NCI-H2081 (cell line): ENCODE measurements at places on chromosomes 5 and 9.

- no peak for DNase-seq
Observed at GRCh38 chr5:97167435-97167834, 15.6 kb downstream of the RIOK2 start.

GRCh38 chr5:121189342-121190305 is 662.1 kb upstream of the FTMT start:
- no peak for DNase-seq

DNA sequence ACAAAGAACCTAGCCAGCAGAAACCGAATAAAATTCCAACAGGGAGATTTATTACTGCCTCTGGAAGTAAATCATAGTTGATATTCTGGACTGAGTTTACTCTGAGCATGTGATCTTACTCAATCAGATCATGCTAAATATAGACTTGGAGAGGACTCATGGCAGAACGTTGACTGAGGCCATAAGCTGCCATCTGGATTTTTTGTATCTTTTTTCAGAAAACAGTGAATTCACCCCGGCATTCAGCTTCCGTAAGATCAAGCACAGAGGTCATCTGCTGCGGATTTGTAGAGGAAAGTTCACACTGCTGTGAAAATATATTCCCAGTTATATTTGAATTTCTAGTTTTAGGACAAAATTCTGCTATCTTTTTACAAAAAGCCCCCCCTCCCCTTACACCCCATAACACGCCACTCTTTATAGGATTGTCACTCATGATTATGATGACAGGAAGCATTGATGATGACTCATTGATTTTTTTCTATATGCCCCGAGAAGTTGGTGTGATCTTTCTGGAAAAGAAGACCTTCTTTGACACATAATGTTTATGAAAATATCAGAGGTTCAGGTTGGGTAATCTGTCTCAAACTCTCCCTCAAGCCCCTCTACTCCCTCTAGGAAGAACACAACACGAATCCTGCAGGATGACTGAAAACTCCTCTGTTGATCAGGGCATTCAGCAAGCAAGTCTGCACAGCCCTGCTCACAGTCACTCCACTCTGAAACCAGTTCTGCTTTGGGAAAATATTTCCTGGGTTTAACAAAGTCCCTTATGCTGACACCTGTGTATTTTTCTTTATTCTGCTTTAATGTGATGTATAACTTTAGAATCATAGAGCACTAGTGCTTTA is 70.8 kb downstream of the NXNL2 start:
- no peak for DNase-seq

DNA sequence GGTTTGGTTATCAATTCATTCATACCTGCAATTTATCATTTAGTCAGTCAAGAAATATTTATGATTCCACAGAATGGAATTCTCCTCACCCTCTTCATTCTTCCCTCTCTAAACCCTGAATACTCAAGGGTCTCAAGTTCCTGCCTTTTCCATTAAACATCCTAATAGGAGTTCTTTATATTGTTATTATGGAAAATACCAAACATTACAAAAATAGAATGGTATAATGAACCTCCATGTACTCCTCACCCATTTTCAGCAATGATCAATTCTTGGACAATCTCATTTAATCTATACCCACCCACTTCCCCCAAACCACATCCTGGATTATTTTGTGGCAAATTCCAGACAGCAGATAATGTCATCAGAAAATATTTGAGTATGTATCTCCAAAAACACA is 74.5 kb downstream of the ADAMTS12 start:
- no peak for DNase-seq

GRCh38 chr5:142438573-142438972 is 113.8 kb upstream of the SPRY4 start:
- no peak for DNase-seq

GRCh38 chr5:74367241-74367733 is 273.2 kb downstream of the ENC1 start:
- DNase-seq = no peak

GRCh38 chr9:113567361-113568080 is 104.0 kb downstream of the RGS3 start:
- DNase-seq = no peak

DNA sequence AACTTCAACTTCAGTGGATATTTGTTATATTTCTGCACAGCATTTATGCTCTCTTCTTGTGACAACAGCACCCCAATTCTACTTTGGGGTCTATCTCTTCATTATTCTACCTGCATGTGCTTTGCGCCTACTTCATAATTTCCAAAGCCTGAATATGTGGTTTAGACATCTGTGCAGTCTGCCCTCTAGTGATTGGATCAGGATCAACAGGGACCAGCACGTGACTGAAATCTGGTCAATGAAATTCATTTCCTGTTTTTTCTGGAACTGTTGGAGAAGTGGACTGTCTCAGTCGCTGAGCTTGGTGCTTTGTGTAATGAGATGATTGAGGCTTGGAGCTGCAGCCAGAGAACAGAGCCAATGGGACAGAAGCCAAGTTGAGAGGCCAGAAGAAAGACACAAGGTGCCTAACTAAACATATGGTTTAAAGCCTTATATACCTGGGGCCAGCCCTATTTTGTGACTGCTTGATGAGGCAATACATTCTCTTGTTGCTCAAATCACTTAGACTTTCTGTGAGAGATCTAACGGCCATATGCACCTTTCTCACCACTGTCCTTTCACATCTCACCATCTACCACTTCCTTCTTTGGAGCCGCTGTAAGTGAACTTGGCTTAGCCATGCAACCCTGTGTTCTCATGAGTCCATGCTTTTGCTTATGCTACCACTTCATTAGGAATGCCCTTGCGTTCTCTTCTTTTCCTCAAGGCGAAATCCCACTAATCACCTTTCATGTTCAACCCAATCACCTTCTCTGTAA is 68.8 kb upstream of the PPP2R2B start:
- peak; percentile 20 for DNase-seq
